ENCODE measurements at places on chromosomes 7 and 10.

- DNase-seq = peak; percentile 34
Observed at GRCh38 chr10:6200734-6201515, 1.8 kb upstream of the PFKFB3 start.

- no peak for DNase-seq
Observed at GRCh38 chr10:69885379-69886013, 83.8 kb downstream of the COL13A1 start.

GRCh38 chr10:119219871-119220270, 12.5 kb downstream of the GRK5 start:
- no peak for DNase-seq

DNA sequence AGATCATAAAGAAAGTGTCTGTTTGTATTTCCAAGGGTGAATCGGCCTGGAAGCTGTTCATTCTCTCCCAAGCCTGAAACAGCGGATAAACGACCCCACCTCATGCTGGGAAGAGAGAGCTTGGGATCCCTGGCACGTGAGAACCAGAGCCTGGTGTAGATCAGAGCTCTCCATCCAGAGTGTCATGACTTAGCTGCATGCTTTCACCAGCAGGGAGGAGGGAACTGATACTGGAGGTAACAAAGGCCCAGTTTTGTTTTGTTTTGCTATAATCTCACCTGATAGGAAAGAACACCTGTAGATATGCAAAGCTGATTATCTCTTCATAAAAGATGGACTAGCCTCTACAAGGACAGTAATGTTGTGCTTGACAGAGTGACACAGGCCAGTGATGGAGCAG, 236.6 kb downstream of the POM121L12 start:
- DNase-seq = no peak

GRCh38 chr10:16765509-16766375, 51.5 kb downstream of the RSU1 start:
- DNase-seq = no peak

DNA sequence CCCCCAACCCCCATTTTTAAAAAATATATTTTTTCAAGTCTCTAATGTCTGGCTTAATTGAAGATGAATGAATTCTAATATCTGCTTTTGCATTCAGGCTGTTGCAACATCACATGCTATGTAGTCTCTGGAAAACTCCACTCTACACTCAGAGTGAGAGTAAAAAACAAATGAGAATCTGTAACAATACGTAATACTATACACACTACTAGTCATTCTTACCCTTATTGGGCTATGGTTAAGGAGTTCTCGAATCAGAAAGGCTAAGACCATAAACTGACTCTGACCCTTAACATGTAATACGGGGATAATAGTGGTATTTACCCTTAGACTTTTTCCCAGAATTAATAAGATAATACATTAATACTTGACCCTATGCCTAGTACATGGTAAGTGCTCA, 42.9 kb upstream of the TMEM168 start:
- DNase-seq = no peak

- no peak for DNase-seq
Observed at GRCh38 chr10:131354380-131354779, 42.9 kb upstream of the TCERG1L start.

DNA sequence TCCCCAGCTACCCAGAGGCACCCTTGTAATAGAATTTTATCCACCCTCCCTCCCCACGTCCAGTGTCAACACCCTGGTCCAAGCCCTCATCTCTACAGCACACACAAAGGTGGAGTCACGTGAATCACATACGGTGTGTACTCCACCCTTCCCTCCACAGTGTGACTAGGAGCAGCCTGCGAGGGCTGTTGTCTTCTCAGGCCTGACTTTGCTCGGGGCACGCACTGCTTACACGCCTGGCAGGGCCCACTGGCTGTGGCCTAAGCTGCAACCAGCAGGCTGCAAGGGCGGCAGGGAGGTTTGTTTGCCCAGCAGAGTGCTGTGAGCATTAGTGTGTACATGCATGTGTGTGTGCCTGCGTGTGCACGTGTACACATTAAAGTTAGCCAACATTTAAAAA, 93.7 kb downstream of the COBL start:
- DNase-seq = no peak

DNA sequence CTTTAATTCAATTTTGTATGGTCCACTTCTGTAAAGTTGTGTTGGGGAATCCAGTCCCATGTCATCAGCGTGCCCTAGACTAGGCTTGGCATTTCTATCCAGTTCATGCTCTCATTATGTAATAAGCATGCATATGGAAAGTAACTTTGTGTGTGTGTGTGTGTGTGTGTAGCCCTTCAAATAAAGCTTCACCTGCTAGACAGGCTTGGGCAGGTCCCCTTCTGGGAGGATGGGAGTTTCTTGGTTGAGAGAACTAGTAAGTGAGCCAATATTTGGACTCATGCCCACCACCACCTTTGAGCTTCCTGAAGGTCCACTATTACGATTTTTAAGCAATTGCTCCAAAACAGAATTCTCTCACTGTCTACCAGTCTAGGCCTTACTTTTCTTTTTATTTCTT, 6.9 kb downstream of the BZW2 start:
- no peak for DNase-seq

DNA sequence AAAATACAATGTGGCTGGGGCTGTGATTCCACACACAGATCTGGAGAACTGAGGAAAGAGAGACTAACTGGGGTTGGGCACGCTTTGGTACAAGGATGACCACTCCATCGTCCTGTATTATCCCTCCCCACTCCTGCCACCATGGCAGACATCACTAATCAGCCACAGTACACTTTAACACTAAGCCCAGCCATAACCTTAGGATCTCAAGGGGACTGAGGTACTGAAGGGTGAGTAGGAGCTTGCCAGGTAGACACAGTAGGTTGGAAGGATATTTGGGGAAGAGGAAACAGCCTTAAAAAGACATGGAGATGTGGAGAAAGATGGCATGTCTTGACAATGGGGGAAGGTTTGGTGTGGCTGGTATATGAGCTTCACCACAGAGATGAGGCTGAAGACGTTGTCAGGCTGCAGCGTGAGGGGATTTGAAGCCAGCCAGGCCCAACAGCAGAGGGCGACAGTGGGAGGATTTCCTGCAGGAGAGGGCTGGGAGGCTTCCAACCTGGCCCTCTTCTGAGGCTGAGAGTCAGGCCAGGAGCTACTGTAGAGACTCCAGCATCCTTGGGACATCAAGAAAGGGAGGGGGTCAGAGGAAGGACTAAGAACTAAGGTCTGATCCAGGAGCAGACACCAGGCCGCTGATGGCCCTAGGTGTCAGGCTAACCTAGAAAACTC, 58.6 kb upstream of the COL13A1 start:
- DNase-seq = no peak
